ENCODE measurements at places on chromosomes 13 and 19. TPM values are rescaled to one million over a fixed set of nuclear protein-coding genes. Genes with fewer than 3 reads are reported as not detected.

ZNF254 gene
- 16.9 TPM for total RNA-seq

CCL25 gene
- total RNA-seq: not detected

FGF9 gene
- 0.15 TPM for total RNA-seq

ZNF431 gene
- total RNA-seq: 51.7 TPM

NTF4 gene
- total RNA-seq: 3.6 TPM

MAG gene
- total RNA-seq: not detected

IRGC gene
- total RNA-seq: not detected

TGFBR3L gene
- 0.37 TPM for total RNA-seq

LGALS4 gene
- total RNA-seq: 8.4 TPM

KLHL1 gene
- total RNA-seq: not detected

OR7C1 gene
- total RNA-seq: not detected

ADGRE2 gene
- total RNA-seq: 21.7 TPM

UBE2L5 gene
- not detected for total RNA-seq

MTUS2 gene
- 1.6 TPM for total RNA-seq

CRB3 gene
- total RNA-seq: 95.7 TPM

KIR2DL1 gene
- 0.23 TPM for total RNA-seq

SPATA13 gene
- 32.9 TPM for total RNA-seq

TTYH1 gene
- total RNA-seq: not detected

SLC25A41 gene
- total RNA-seq: 0.24 TPM

LILRA2 gene
- 0.78 TPM for total RNA-seq

CFAP97D2 gene
- total RNA-seq: 3.6 TPM

ZNF723 gene
- not detected for total RNA-seq

LILRA5 gene
- total RNA-seq: 30.9 TPM

PKN1 gene
- 160 TPM for total RNA-seq

PROZ gene
- total RNA-seq: not detected

CYSLTR2 gene
- under 0.01 TPM for total RNA-seq

TJP3 gene
- total RNA-seq: 70.7 TPM

C1QTNF9B gene
- not detected for total RNA-seq

ZNF587B gene
- total RNA-seq: 12.7 TPM

VAV1 gene
- total RNA-seq: 14.3 TPM

S1PR4 gene
- total RNA-seq: 22.5 TPM

MBD3L2 gene
- not detected for total RNA-seq

CYP4F2 gene
- not detected for total RNA-seq

RAB20 gene
- 62.5 TPM for total RNA-seq

TRPC4 gene
- total RNA-seq: 1.8 TPM

OR4F17 gene
- total RNA-seq: not detected

IZUMO4 gene
- total RNA-seq: 11.8 TPM

GRAMD1A gene
- 124 TPM for total RNA-seq

SRRM5 gene
- 1.7 TPM for total RNA-seq

RFPL4AL1 gene
- not detected for total RNA-seq

LILRB2 gene
- 28.9 TPM for total RNA-seq

KLK13 gene
- not detected for total RNA-seq

ANGPTL8 gene
- not detected for total RNA-seq

FCER2 gene
- total RNA-seq: not detected

LILRA1 gene
- total RNA-seq: 4.5 TPM

SULT2A1 gene
- not detected for total RNA-seq
